ENCODE measurements at places on chromosomes 1 and 21. TPM values are rescaled to one million over a fixed set of nuclear protein-coding genes. Genes with fewer than 3 reads are reported as not detected.

Gene UTS2
- total RNA-seq, result not detected

GRCh38 chr1:202187041-202187671, 6.4 kb upstream of the LGR6 start:
- H3K27me3 ChIP-seq, result peaks cover 28% of the 10 kb centered on the region
- H3K4me3 ChIP-seq, result no peak overlapping the region
- H3K36me3 ChIP-seq, result no peaks in the 10 kb centered on the region
- peaks cover 5% of the 10 kb centered on the region for H3K4me1 ChIP-seq
- H3K27ac ChIP-seq, result no peak overlapping the region

- peak overlapping the region; percentile 86 for H3K27ac ChIP-seq
- H3K4me1 ChIP-seq, result peaks cover 12% of the 10 kb centered on the region
- no peaks in the 10 kb centered on the region for H3K36me3 ChIP-seq
- peak overlapping the region; percentile 52 for H3K4me3 ChIP-seq
Observed at GRCh38 chr1:157163273-157164127, 25.3 kb upstream of the ETV3 start.

- no peak overlapping the region for H3K4me3 ChIP-seq
- DNase-seq, result no peak
- no peaks in the 10 kb centered on the region for H3K36me3 ChIP-seq
- H3K4me1 ChIP-seq, result peaks cover 7% of the 10 kb centered on the region
Observed at GRCh38 chr21:36149788-36150711, 6.6 kb upstream of the DOP1B start.

Gene TNFRSF8
- total RNA-seq, result 0.14 TPM

DNA sequence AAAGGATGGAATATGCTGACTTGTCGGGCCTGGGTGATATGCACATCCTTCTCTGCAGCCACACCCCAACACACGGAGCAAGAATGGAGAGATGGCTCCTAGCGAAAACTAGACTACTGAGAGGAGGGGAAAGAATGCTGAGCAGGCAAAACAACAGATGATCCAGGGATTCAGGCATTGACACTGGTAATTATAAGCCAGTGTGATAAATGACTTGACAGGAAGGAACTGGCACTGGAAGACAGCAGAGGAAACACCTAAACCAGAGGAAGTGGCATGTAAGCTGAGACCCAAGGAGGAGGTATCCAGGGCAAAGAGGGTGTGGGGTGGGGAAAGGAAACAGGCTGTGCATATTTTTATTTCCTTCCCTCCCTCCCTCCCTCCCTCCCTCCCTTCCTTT, 31.7 kb upstream of the KHDRBS1 start:
- H3K4me3 ChIP-seq, result peak overlapping the region; percentile 16
- peaks cover 34% of the 10 kb centered on the region for H3K4me1 ChIP-seq
- DNase-seq, result no peak
- H3K27ac ChIP-seq, result peak overlapping the region; percentile 80

Gene VASH2
- total RNA-seq, result 3.5 TPM

DNA sequence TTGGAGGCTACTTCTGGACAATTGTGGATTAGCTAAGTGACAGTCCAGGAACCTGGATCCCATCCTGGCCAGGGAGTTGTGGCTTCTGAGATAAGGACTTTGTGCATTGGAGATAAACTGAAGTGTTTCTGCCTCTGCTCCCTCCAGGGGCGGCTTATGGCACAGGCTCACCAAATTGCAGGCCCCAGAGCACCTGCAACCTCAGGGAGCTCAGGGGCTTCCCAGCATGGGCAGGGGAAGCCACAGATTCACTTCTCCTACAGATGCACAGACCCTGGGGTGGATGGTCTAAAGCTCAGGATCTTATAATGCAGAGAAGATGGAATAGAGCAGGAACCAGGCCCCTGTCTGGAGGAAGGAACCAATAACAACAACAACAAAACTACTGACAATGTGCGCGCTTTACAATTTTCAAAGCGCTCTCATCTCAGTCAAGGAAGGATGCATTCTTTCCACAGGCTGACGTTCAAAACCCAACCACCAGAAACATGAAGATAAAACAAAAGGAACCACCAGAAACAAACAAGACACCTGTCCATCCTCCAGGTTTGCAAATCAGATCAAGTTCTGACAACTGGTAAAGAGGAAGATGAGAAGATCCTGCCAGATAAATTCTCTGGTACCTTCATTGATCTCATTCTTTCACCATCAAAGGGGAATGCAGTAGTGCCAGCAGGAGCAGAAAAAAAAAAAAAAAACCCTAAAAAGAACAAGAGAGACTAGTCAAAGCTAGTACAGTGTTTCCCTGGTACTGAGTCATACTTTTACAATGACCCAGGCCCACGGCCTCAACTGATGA, 121.0 kb upstream of the IRF2BP2 start:
- H3K36me3 ChIP-seq, result no peaks in the 10 kb centered on the region
- peaks cover 71% of the 10 kb centered on the region for H3K4me1 ChIP-seq
- H3K27ac ChIP-seq, result peak overlapping the region; percentile 52

- H3K27me3 ChIP-seq, result no peaks in the 10 kb centered on the region
- DNase-seq, result peak; percentile 22
- no peak overlapping the region for H3K4me3 ChIP-seq
- peaks cover 6% of the 10 kb centered on the region for H3K36me3 ChIP-seq
Observed at GRCh38 chr1:230808281-230808872, 59.9 kb downstream of the C1orf198 start.

- H3K4me3 ChIP-seq, result no peak overlapping the region
- no peak overlapping the region for H3K27ac ChIP-seq
- H3K27me3 ChIP-seq, result no peaks in the 10 kb centered on the region
- H3K36me3 ChIP-seq, result no peaks in the 10 kb centered on the region
- DNase-seq, result no peak
- H3K4me1 ChIP-seq, result no peaks in the 10 kb centered on the region
Observed at GRCh38 chr21:19320291-19320690, 916.7 kb upstream of the TMPRSS15 start.

DNA sequence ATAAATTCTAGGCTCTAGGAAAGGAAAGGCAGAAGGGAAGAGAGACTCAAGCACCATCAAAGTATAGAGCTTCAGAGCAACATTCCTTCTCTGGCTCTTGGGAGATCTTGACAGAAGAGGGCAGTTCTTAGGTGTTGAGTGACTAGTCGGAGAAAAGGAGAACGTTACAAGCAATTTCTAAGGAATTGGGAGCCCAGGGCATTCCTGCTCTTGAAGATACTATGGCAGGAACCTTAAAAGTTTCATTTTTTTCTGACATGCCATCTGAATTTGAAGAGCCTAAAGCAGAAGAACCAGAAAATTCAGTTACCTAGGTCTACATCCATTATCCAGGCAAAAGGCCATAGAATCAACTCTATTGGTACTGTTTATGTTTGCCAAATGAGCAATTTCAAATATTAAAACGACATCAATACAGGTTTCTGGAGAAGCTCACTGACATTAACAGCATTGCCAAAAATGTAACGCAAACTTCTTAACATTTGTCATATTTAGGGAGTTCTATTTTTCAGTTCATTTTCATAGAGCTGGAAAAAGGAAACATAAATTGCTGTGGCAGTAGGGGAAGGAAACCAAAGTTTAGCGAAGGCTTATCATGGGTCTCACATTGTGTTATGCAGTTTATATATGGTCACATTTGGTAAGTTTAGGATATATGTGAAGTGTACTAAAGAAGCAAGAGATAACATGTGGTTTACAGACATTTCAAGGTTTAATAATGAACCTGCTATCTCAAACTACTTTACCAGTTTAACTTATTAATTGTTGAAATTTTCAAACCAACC, 210.1 kb upstream of the NRIP1 start:
- no peaks in the 10 kb centered on the region for H3K27me3 ChIP-seq
- H3K27ac ChIP-seq, result peak overlapping the region; percentile 26
- H3K36me3 ChIP-seq, result no peaks in the 10 kb centered on the region
- peaks cover 10% of the 10 kb centered on the region for H3K4me1 ChIP-seq
- peak overlapping the region; percentile 21 for H3K4me3 ChIP-seq
- DNase-seq, result no peak

- peaks cover 5% of the 10 kb centered on the region for H3K4me1 ChIP-seq
- H3K27ac ChIP-seq, result no peak overlapping the region
- no peaks in the 10 kb centered on the region for H3K36me3 ChIP-seq
- DNase-seq, result no peak
- H3K27me3 ChIP-seq, result peaks cover 4% of the 10 kb centered on the region
Observed at GRCh38 chr1:108847494-108847893, 9.4 kb downstream of the AKNAD1 start.

DNA sequence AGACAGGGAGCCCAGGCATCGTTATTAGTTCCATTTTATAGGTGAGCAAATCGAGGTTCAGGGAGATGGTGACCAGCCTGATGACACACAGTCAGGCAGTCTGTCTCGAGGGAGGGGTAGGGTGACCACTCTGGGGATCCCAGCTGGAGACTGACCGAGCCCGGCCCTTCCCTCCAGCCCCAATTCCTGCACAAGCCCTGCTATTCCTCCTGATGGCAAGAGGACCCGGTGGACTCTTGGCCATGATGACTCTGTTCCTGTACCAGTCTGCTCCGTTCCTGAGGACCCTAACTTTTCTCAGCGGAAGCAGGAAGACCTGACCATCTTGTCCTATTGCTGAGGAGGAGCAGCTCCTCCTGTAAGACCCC, 391 bp downstream of the AGT start:
- no peak overlapping the region for H3K27ac ChIP-seq
- peak overlapping the region; percentile 66 for H3K4me3 ChIP-seq
- H3K36me3 ChIP-seq, result no peaks in the 10 kb centered on the region
- peaks cover 26% of the 10 kb centered on the region for H3K4me1 ChIP-seq

Gene MTARC1
- total RNA-seq, result 18.0 TPM

DNA sequence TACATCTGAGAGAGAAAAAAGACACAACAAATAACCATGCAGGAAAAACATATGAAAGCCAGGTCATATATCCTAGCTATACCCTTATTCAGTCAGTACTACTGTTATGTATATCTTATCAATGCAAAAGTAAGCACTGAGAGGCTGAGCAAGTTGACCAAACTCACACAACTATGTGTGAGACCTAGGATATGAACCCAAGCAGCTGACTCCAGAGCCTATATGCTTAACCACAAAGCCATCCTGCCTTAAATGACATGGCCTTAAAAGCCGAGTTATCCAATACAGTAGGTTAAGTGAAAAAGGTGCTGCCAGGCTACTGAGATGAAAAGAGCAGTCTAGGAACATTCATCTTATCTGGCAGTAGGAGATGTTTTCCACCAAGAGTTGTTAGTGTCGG, 151.6 kb downstream of the RERE start:
- peaks cover 29% of the 10 kb centered on the region for H3K4me1 ChIP-seq
- no peak for DNase-seq
- H3K4me3 ChIP-seq, result no peak overlapping the region
- no peak overlapping the region for H3K27ac ChIP-seq

DNA sequence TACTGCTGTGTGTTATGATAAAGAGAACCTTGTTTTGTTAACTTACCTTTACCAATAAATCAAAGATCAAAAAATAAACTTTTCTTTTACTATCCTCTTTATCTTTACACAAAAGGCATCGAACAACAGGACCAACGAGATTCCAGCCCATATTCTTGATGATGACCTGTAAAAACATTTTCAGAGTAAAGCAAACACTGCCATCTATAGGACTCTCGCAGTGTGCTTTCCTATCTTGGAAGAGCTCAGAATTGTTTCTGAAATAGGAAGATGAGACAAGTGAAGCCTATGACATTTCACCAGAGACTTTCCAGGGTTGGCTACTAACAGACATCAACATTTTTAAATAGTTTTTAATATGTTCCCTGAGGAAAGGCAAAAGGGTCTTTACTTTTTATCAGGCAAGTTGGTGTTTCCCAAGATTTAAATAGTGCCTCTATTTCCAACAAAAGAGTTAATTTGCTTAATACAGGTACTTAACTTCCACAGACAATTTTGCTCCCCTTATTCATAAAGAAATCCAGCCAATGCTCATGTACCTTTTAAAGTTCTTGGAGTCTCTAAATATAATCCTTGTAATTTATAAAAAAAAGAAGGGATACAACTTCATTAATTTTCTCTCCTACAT, 7.3 kb downstream of the GLMN start:
- DNase-seq, result no peak
- no peak overlapping the region for H3K4me3 ChIP-seq
- H3K36me3 ChIP-seq, result peaks cover 31% of the 10 kb centered on the region
- H3K27me3 ChIP-seq, result no peaks in the 10 kb centered on the region
- peaks cover 6% of the 10 kb centered on the region for H3K4me1 ChIP-seq
- no peak overlapping the region for H3K27ac ChIP-seq

Gene SLC22A15
- total RNA-seq, result 3.4 TPM

Gene TMEM125
- 51.7 TPM for total RNA-seq

- H3K4me3 ChIP-seq, result no peak overlapping the region
- H3K27ac ChIP-seq, result no peak overlapping the region
- peaks cover 13% of the 10 kb centered on the region for H3K4me1 ChIP-seq
- no peaks in the 10 kb centered on the region for H3K36me3 ChIP-seq
- no peak for DNase-seq
Observed at GRCh38 chr1:211511947-211512346, 20.0 kb upstream of the RD3 start.

DNA sequence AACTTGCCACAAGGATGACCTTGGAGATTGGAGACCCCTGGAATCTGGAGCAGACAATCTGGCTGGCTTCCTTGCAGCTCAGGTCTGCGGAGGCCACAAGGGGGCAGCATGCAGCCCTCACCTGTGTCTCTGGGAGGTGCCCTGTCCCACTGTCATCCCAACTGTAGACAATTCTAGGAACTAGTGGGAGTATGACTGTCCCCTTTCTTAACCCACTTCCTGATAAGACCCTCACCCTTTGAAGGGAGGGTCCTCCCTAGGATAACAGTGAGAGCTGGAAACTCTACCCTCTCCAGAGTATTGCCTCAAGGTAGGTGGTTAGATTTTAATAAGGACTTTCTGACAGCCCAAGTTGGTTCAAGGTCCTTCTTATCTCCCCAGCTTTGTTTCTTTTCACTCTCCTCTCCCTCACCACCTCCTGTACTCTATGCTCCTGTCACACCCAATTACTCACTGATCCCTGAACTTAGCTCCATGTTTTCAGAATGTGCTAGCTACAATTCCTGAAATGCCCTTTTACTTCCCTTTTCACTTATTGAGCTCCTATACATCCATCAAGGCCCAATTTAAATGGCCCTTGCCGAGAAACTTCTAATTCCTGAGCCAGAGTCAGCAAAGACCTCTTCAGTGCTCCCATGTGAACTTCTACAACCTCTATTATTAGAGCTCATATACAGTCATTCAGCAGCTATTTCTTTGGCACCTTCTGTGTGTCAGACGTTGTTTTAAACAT, 9.2 kb upstream of the KCNQ4 start:
- no peaks in the 10 kb centered on the region for H3K27me3 ChIP-seq
- H3K36me3 ChIP-seq, result peaks cover 25% of the 10 kb centered on the region
- no peak for DNase-seq
- H3K4me1 ChIP-seq, result peaks cover 6% of the 10 kb centered on the region
- peak overlapping the region; percentile 10 for H3K4me3 ChIP-seq

Gene FHAD1
- 3.8 TPM for total RNA-seq

DNA sequence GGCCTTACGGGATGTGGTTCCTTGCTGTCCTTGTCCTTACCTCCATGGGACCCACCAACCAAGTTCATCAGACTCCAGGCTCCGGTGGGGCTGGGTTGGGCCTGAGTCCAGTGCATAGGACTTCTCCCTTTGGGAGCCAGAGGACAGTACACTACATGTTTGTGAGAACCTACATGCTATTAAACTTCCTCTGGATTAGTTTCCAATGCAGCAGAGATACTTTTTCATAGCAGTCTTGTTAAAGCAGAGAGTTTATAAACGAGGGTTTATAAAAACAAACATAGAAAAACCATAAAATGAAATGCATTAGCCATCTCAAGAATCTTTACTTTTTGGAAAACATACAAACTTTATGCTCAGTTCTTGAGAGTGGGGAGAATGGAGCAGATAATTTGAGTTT, 33.4 kb downstream of the INKA2 start:
- DNase-seq, result no peak
- H3K27me3 ChIP-seq, result no peaks in the 10 kb centered on the region
- no peak overlapping the region for H3K4me3 ChIP-seq
- peaks cover 16% of the 10 kb centered on the region for H3K36me3 ChIP-seq
- H3K27ac ChIP-seq, result no peak overlapping the region

- H3K4me3 ChIP-seq, result no peak overlapping the region
- no peak overlapping the region for H3K27ac ChIP-seq
- no peaks in the 10 kb centered on the region for H3K27me3 ChIP-seq
Observed at GRCh38 chr1:19582318-19582717, 61.8 kb upstream of the NBL1 start.

All from type B pancreatic cell (in vitro differentiated cells).